Activated T-helper 2 cell treated with anti-CD3 and anti-CD28 coated beads, Interferon-gamma antibody, Interleukin-2, Interleukin-4, amounts not matched to agents 10 μg/mL and 5 μg/mL and 100 μg/mL, durations not matched to agents 14 hours and 24 hours and 36 hours (primary cell): ENCODE measurements at places on chromosomes 2 and 18. TPM values are rescaled to one million over a fixed set of nuclear protein-coding genes. Genes with fewer than 3 reads are reported as not detected.
A peak's percentile ranks its signal among the peaks of the same experiment; 100 is the strongest.

The CDH19 gene
- total RNA-seq: not detected in 2 replicates

The HOXD13 gene
- not detected in 2 replicates for total RNA-seq

The ARHGEF4 gene
- 0.11 and 0.30 TPM in 2 replicates for total RNA-seq

DNA sequence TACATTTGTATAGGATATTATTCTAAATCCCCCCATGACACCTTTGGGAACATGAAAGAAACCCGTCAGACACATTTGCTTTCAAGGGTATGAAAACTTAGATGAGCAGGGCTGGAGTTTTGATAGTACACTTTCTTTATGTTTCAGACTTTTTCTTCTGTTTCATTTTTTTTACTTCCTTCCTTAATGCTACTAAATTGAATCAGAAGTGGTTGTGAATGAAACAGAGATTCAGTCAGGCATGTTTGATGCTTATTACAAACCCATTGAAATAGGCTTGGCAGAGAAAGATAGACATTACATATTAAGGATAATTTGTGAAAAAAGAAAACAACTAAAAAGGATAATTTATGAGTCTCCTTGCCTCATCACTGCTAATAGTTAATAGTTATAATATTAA, 26.8 kb downstream of the SLC30A6 start:
- no peak overlapping the region for H3K4me3 ChIP-seq
- no peak for DNase-seq
- H3K36me3 ChIP-seq: peaks cover 41% of the 10 kb centered on the region
- no peaks in the 10 kb centered on the region for H3K27me3 ChIP-seq

DNA sequence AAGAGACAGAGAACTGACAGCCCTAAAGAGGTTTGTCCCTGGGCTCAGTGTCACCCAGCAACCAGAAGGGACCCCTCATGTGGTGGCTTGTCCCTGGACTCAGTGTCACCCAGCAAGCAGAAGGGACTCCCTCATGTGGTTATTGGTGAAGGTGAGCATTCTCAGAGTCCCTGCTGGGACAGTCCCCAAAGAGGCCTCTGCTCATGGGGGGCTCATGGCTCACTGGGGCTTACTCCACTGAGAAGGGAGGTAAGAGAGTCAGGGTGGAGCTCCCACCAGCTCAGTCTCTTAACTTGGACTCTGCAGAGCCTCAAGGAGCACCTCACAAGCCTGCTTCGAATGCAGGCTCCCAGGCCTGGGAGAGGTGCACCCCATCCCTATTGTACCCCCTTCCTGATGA, 145.2 kb upstream of the COPS8 start:
- DNase-seq: no peak
- H3K27ac ChIP-seq: no peak overlapping the region
- H3K4me1 ChIP-seq: peaks cover 2% of the 10 kb centered on the region
- H3K36me3 ChIP-seq: no peaks in the 10 kb centered on the region
- peaks cover 6% of the 10 kb centered on the region for H3K27me3 ChIP-seq

GRCh38 chr2:89833116-89833779, 1141.8 kb downstream of the RPIA start:
- no peak overlapping the region for H3K4me3 ChIP-seq
- H3K27me3 ChIP-seq: no peaks in the 10 kb centered on the region
- peaks cover 31% of the 10 kb centered on the region for H3K36me3 ChIP-seq
- H3K4me1 ChIP-seq: no peaks in the 10 kb centered on the region
- no peak overlapping the region for H3K27ac ChIP-seq

- peak; percentile 61 for DNase-seq
- H3K4me3 ChIP-seq: no peak overlapping the region
- H3K36me3 ChIP-seq: no peaks in the 10 kb centered on the region
- peaks cover 35% of the 10 kb centered on the region for H3K4me1 ChIP-seq
- peaks cover 15% of the 10 kb centered on the region for H3K27me3 ChIP-seq
Measured at GRCh38 chr2:74587664-74588277, 33.3 kb downstream of the DOK1 start.

- no peak overlapping the region for H3K4me3 ChIP-seq
- H3K27ac ChIP-seq: no peak overlapping the region
- DNase-seq: no peak
- no peaks in the 10 kb centered on the region for H3K27me3 ChIP-seq
- H3K36me3 ChIP-seq: no peaks in the 10 kb centered on the region
Measured at GRCh38 chr2:189312211-189312610, 129.1 kb upstream of the WDR75 start.
